ENCODE measurements at places on chromosomes 1 and 21. TPM values are rescaled to one million over a fixed set of nuclear protein-coding genes. Genes with fewer than 3 reads are reported as not detected.

GRCh38 chr1:154791292-154792166 lies 78.6 kb downstream of the KCNN3 start:
- H3K27ac ChIP-seq, result no peak overlapping the region
- no peak overlapping the region for H3K4me3 ChIP-seq
- no peaks in the 10 kb centered on the region for H3K36me3 ChIP-seq

Gene NBPF6
- not detected for total RNA-seq

Gene LIPI
- total RNA-seq, result not detected

- no peak overlapping the region for H3K27ac ChIP-seq
- DNase-seq, result no peak
- H3K36me3 ChIP-seq, result no peaks in the 10 kb centered on the region
- H3K4me3 ChIP-seq, result peak overlapping the region; percentile 87
- no peaks in the 10 kb centered on the region for H3K27me3 ChIP-seq
These were observed 2.5 kb downstream of the AGO4 start for GRCh38 chr1:35810096-35810881.

Gene KPRP
- total RNA-seq, result not detected

Gene ACTN2
- total RNA-seq, result 1.2 TPM

GRCh38 chr1:116316373-116316772 lies 56.7 kb upstream of the ATP1A1 start:
- no peak overlapping the region for H3K4me3 ChIP-seq
- no peaks in the 10 kb centered on the region for H3K4me1 ChIP-seq
- H3K27ac ChIP-seq, result no peak overlapping the region
- no peaks in the 10 kb centered on the region for H3K36me3 ChIP-seq
- H3K27me3 ChIP-seq, result no peaks in the 10 kb centered on the region
